NCI-H774 (cell line): ENCODE measurements at places on chromosomes 5 and 9.

DNA sequence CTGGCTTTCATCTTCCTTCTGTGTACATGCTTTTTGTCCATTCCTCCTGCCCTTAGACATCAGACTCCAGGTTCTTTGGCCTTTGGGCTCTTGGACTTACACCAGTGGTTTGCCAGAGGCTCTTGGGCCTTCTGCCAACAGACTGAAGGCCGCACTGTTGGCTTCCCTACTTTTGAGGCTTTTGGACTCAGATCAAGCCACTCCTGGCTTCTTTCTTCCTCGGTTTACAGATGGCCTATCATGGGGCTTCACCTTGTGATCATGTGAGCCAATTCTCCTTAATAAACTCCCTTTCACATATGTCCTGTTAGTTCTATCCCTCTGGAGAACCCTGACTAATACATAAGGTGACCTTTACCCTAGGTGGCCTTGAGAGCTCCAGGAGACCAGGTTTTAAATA, 189.1 kb upstream of the CCNG1 start:
- no peak for DNase-seq

DNA sequence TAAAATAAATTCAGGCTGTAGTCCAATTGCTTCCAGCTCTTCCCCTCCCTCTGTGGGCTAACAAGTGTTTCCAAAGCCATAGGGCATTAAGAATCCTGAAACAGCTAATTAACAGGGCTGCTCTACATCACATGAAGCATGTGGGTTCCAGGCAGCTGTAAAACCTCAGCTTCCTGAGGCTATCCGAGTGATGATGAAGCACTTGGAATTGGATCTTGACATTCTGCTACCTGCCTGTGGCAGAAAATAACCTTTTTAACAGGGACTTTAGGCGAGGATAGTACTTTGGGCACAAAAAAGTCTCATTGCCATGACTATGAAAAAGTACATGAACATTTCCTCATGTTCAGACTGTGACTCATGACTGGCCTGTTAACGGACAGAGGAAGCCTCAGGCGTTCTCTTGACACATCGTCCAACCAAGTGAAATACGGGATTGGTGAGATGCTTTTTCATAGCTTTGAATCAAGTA, 107.2 kb downstream of the PDE4D start:
- no peak for DNase-seq

DNA sequence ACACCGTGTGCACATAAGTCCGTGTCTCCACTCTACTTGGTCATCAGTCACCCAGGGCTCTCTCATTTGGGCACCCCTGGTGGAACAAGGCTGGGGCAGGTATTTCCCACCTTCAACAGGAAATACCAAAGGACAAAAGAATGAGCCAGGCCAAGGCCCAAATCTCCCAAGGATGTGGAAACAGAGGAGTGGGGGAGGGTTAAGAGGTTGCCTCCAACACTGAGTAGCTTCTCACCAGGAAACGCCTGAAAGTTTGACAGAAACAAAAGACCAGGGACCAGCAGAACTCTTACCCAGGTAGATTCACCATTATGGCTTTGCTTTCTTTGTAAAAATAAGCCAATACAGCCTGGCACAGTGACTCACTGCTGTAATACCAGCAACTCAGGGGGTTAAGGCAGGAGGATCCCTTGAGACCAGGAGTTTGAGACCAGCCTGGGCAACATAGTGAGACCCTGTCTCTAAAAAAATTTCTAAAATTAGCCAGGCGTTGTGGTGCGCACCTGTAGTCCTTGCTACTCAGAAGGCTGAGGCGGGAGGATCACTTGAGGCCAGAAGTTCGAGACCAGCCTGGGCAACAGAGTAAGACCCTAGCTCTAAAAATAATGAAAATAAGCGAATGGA, 12.7 kb downstream of the SLC1A3 start:
- no peak for DNase-seq

GRCh38 chr9:8558176-8558575, 758.6 kb upstream of the DMAC1 start:
- no peak for DNase-seq

DNA sequence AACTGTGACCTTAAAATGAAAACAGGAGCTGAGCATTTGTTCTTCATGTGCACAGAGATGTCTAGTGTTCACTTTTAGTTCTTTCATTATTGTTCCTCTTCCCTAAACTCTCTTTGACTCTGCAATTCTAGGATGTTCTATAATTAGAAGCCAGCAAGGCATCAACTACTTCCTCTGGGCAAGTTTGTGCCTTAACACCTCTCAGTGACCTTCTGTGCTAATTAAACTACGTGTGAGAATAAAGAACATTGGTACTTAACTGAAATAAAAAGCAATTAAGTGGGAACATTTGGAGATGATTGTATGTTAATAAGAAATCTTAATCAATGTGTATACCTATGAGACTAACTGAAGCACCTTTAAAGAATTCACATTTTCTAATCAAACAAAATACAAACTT, 242.8 kb downstream of the RASEF start:
- no peak for DNase-seq

- DNase-seq, result no peak
Measured at GRCh38 chr5:127295454-127295853, 4.9 kb downstream of the MEGF10 start.

DNA sequence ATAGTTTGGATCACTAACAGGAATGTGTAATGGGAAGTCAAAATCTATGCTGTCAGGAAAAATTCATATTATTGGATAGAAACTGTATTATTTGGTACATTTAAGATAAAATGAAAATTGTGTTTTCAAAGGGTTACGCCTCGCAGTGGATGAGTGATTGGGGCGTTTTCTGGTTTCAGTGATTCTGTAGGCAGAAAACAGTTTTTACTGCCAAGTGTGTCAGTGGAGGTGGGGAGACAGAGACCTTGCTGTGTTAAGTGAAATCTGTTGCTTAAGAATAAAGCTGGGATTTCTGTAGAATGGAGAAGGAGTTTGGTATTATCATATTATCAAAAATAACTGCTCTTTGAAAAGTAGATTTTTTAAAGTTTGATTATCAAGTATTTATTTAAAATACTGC, 69.7 kb downstream of the GHR start:
- DNase-seq, result no peak

DNA sequence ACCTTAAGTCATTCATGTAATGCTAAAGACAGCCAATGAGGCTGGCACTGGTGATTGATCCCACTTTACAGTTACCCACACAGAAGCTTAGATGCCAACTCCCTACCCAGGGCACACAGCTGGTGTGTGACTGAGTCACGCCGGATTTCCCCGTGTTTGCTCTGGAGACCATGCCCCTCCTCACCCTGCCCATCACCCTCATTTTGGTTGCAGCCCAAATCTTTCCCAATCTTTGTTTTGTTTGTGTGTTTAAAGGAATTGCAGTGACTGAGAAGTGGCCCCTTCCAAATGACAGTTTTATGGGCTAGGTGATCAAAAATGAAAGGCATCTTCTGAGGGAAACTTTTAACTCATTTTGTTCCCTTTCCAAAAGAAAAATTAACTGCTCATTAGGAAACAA, 10.9 kb downstream of the FBXL7 start:
- DNase-seq, result no peak

DNA sequence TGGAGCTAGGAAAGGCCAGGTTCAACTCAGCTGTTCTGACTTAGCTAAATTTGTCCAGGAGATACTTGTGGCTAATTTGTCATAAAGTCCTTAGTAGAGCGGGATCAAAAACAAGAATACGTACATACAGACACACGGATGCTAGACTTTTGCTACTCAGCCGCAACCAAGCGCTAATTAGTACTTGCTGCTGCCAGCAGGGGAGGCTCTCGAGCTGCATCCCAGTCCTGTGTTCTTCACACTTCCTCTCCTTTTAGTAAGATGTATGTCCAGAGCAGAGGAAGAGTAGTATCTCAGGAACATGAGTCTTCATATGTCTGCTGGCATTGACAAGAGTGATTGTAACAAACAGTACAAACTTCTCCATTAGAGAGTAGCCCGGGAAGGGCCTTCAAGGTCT, 58.3 kb downstream of the CYFIP2 start:
- no peak for DNase-seq

DNA sequence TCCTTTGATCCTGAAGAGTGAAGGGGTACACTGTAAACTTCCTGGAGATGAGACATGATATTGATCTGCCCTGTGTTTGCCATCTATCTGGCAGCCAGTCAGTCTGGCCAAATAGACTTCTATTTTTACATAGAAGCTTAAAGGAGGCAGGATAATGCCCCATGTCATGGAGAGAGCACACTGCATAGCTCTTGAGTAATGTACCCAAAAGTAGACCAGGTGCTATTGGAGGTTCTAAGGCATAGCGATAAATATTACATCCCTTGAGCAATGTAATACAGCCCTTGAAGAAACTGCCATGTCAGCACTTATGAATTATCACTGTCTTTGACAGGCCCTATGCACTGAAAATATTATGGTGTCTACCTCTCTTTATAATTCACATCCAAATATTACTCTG, 131.8 kb downstream of the GHR start:
- DNase-seq, result no peak

GRCh38 chr9:86821006-86821845, 126.1 kb downstream of the GAS1 start:
- no peak for DNase-seq

GRCh38 chr9:75152416-75152815, 64.1 kb downstream of the OSTF1 start:
- DNase-seq, result no peak

DNA sequence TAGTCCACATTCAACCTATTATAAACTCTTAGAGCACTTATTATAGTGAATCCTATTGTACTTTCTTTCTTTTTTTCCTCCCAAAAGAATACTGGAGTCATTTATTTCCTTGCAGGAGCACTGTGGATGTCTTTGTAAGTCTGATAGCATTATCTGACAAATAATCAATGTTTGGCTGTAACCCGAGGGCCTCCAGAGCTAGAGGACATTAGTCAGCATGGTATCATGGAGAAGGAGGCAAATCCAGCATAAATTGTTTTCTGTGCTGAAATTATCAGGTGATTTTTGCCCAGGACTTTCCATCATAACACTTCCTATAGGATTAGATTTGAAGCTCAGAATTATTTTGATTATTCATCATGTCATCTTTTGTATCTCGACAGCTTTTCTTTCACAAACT, 551.0 kb downstream of the ZNF608 start:
- no peak for DNase-seq

DNA sequence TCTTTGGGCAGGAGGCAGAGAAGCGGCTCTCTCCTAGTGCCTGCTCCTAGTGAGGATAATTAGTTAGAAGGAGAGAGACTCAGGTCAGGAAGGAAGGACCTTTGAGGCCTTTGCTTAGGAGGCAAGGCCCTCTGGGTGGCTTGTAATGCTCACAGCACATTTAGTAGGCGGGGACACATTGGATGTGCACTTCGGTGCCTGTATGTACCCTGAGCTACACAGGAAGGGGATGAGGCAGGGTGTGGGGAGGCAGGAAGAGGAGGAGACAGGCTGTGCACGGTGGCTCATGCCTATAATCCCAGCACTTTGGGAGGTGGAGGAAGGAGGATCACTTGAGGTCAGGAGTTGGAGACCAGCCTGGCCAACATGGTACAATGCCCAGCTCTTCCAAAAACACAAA, 7.2 kb upstream of the LCN2 start:
- no peak for DNase-seq

- no peak for DNase-seq
Measured at GRCh38 chr9:20496328-20496727, 126.0 kb downstream of the MLLT3 start.

GRCh38 chr9:129685220-129685932, 19.9 kb downstream of the PRRX2 start:
- DNase-seq, result no peak

DNA sequence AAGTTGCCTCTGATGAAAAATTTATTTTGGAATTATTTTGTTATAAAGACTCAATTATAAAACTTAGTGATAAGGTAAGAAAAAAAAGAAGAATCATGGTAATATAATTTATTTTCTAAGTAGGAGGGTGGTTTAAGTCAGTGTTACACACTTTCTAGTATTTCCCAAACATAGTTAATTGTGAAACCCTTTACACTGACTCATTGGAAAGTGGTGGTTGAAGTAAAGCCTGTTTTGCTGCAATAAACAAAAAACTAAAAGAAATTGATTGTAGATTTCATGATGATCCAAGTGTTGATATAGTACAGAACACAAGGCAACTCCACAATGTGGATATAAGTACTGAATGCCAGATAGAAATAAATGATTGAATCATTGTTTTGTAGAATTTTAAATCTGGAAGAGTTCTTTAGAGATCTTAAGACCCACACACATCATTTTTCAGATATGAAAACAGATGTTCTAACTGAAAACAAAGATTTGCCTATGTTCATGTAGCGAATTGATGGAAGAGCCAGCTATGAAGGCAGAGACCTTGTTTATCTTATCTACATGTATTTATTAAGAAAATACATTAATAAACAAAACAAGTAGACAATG, 539.8 kb downstream of the PRELID2 start:
- no peak for DNase-seq

DNA sequence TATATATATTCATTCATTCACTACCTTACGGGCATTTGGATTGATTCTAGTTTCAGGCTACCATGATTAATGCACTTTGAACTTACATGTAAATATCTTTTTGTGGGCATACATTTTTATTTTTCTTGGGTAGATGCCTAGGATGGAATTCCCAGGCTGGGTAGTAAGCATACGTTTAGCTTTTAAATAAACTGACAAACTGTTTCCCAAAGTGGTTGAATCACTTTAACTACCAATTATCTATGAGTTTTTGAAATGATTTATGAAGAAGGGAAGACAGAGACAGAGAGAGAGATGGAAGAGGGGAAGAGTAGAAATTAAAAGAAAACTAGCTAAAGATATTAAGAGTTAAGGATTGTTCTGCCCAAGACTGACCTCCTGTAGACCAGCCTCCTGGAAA, 612.6 kb downstream of the PSAT1 start:
- no peak for DNase-seq

DNA sequence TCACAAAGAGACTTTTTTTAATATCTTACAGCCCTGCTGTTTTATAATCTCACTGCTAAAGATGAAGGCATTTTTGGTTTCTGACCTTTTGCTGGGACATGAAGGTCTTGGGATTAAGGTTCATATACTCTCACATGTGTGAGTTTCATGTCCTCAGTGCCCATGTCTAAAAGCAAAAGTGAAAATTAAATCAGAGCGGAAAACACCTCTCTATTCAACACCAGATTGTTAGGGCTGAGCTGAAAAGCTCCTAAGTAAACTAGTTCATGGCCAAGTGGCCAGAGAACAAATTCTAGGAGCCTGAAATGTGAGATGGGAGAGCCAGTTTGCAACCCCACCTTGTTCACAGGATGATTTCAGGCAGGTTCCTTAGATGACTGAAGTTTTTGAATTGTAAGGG, 110.9 kb downstream of the GRIA1 start:
- DNase-seq, result no peak
